ENCODE measurements at places on chromosomes 2 and 18. TPM values are rescaled to one million over a fixed set of nuclear protein-coding genes. Genes with fewer than 3 reads are reported as not detected.
A peak's percentile ranks its signal among the peaks of the same experiment; 100 is the strongest.

GRCh38 chr2:5885451-5886173, 193.4 kb downstream of the SOX11 start:
- no peaks in the 10 kb centered on the region for H3K27me3 ChIP-seq
- no peaks in the 10 kb centered on the region for H3K4me1 ChIP-seq
- no peak for DNase-seq
- H3K27ac ChIP-seq = no peak overlapping the region
- H3K4me3 ChIP-seq = no peak overlapping the region

DNA sequence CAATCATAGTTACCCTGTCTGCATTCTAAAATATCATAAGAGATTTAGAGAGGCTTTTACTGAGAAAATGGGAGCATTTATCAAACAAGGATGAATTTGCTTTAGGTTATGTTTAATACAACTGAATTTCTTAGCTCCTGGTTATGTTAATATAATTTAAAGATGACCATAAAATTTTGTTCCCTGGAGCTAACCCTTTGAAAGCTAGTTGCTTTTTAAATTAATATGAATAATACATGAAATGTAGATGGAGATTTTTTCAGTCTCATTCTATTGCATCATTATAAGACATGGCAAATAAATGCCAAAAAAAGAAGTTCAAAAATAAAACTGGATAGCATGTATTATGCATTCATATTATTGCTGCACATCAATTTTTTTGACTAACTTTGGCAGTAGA, 344.1 kb upstream of the NXPH2 start:
- H3K4me3 ChIP-seq = no peak overlapping the region
- H3K27ac ChIP-seq = no peak overlapping the region
- no peaks in the 10 kb centered on the region for H3K4me1 ChIP-seq
- H3K27me3 ChIP-seq = no peaks in the 10 kb centered on the region
- H3K36me3 ChIP-seq = no peaks in the 10 kb centered on the region
- DNase-seq = no peak

GRCh38 chr18:51506811-51507210, 309.3 kb upstream of the MEX3C start:
- no peaks in the 10 kb centered on the region for H3K27me3 ChIP-seq
- H3K4me1 ChIP-seq = no peaks in the 10 kb centered on the region
- no peaks in the 10 kb centered on the region for H3K36me3 ChIP-seq
- H3K4me3 ChIP-seq = no peak overlapping the region

Gene SLC11A1
- total RNA-seq = 1.7 TPM

GRCh38 chr2:60530660-60531281, 22.7 kb downstream of the BCL11A start:
- H3K4me3 ChIP-seq = no peak overlapping the region
- no peak for DNase-seq
- peaks cover 58% of the 10 kb centered on the region for H3K27me3 ChIP-seq
- H3K36me3 ChIP-seq = no peaks in the 10 kb centered on the region

- H3K36me3 ChIP-seq = peaks cover 9% of the 10 kb centered on the region
- peaks cover 11% of the 10 kb centered on the region for H3K4me1 ChIP-seq
- peak overlapping the region; percentile 77 for H3K4me3 ChIP-seq
- peaks cover 4% of the 10 kb centered on the region for H3K27me3 ChIP-seq
- peak overlapping the region; percentile 31 for H3K27ac ChIP-seq
Observed at GRCh38 chr18:50268022-50268747, 1.9 kb upstream of the CFAP53 start.

- H3K27me3 ChIP-seq = peaks cover 21% of the 10 kb centered on the region
- DNase-seq = no peak
- no peak overlapping the region for H3K4me3 ChIP-seq
- H3K4me1 ChIP-seq = peaks cover 18% of the 10 kb centered on the region
- H3K27ac ChIP-seq = no peak overlapping the region
Observed at GRCh38 chr2:109318949-109319342, 189.9 kb downstream of the SH3RF3 start.

DNA sequence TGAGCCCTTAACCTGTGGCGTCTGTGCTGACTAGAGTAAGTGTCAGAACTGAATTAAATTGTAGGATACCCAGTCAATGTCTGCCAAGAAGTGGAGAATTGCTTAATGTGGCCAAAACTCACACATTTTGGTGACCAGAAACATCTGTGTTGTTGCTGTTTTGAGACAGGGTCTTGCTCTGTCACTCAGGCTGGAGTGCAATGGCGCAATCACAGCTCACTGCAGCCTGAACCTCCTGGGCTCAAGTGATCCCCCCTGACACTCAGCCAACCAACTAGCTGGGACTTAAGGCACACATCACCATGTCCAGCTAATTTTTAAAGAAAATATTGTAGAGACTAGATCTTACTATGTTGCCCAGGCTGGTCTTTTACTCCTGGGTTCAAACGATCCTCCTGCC, 34.4 kb upstream of the RTN4 start:
- peaks cover 3% of the 10 kb centered on the region for H3K27me3 ChIP-seq

DNA sequence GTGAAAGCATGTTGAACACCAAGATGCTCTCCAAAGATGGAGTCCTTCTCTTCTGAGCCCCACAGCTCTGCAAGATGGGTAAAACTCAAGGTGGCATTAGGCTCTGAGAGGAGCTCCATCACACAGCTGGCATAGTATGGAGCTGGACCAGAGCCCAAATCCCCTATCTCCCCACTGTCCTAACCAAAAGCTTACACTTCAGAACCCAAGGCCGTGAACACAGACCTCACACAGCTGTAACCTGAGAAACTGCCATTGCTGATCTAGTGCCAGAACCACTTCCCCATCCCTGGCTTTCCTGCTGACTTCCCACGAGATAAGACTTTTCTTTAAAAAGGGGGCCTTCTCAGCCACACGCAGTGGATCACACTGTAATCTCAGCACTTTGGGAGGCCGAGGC, 25.0 kb downstream of the TTC32 start:
- no peaks in the 10 kb centered on the region for H3K27me3 ChIP-seq
- DNase-seq = no peak
- H3K27ac ChIP-seq = no peak overlapping the region

- no peak overlapping the region for H3K27ac ChIP-seq
- H3K4me1 ChIP-seq = no peaks in the 10 kb centered on the region
- DNase-seq = no peak
- H3K4me3 ChIP-seq = no peak overlapping the region
Observed at GRCh38 chr2:175628243-175628642, 373.8 kb downstream of the LNPK start.

DNA sequence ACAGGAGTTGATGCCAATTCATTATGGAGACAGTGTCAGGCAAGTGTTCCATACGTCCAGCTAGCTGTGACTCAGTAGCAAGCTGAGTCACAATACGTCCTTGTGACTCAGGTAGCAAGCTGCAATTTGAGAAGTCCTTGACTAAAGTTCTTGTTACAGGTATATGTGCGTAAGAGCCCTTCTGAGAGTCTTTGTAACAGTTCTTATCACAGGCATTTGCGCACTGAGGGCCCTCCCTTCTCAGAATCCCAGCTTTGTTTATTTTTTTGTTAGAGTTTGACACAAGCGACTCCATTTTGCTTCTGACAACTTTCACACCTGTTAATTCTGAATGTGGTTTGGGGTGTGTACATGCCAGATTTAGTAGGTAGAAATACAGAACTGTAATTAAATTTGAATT, 20.1 kb upstream of the ACMSD start:
- H3K4me1 ChIP-seq = no peaks in the 10 kb centered on the region
- peaks cover 2% of the 10 kb centered on the region for H3K27me3 ChIP-seq
- H3K4me3 ChIP-seq = no peak overlapping the region
- no peak overlapping the region for H3K27ac ChIP-seq

DNA sequence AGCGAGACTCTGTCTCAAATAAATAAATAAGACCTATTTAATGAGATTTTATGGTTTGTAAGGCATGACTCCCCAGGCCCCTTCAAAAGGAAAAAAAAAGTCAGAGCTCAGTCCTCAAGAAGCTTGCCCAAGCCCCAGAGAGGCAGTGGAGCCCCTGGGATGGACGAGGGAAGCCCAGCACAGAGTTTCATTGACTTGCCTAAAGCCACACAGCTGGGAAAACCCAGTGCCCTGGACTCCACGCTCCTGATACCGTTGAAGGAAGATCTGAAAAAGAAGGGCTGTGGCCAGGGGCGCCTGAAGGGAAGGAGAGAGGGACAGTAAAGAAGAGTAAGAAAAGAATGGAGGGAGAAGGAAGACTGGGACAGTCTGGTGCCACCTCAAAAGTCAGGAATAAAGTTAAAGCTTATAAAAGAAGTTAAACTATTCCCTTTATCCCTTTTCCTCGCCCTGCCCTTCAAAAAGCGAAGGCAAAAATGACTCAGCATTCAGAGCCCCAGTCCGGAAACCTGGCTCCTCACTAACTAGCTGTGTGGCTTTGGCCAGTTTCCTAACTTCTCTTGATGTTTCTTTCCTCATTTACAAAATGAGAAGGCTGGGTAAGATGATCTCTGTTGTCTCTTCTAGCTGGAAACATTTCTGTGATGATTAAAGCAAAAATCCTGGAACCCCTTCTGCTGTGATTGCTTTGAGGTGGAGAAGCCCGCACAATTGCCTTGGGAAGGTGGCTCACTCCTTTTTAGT, 46.7 kb downstream of the LYPD1 start:
- H3K36me3 ChIP-seq = no peaks in the 10 kb centered on the region
- no peak overlapping the region for H3K27ac ChIP-seq
- DNase-seq = no peak
- no peaks in the 10 kb centered on the region for H3K4me1 ChIP-seq
- no peak overlapping the region for H3K4me3 ChIP-seq

Gene HOXD9
- not detected for total RNA-seq

DNA sequence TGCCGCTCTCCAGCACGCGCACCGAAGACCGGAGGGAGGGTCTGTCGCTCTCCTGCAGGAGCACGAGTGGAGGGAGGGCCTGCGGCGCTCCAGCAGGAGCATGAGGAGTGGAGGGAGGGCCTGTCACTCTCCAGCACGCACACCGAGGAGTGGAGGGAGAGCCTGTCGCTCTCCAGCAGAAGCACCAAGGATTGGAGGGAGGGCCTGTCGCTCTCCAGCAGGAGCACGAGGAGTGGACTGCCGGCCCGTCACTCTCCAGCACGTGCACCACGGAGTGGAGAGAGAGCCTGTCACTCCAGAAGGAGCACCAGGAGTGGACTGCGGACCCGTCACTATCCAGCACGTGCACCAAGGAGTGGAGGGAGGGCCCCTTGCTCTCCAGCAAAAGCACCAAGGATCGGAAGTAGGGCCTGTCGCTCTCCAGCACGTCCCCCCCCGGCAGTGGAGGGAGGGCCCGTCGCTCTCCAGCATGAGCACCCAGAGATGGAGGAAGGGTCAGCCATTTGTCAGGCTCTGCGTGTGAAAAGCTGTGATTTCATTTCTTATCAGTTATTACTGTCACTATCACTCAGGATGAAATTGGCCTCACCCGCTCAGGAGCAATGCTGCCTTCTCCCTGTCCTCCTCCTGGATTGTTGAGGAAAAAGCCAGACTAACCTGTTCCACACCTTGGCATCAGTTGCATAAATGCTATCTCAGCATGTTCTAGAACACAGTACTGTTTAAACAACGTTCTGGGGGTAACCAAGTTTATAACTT, 35.9 kb downstream of the ADI1 start:
- H3K36me3 ChIP-seq = peaks cover 7% of the 10 kb centered on the region
- no peak overlapping the region for H3K4me3 ChIP-seq
- DNase-seq = no peak
- H3K27me3 ChIP-seq = no peaks in the 10 kb centered on the region
- H3K4me1 ChIP-seq = peaks cover 5% of the 10 kb centered on the region

Gene AOX1
- total RNA-seq = not detected

Gene EML6
- total RNA-seq = 2.4 TPM

GRCh38 chr2:54624591-54625071, 98.8 kb upstream of the EML6 start:
- peaks cover 2% of the 10 kb centered on the region for H3K4me1 ChIP-seq
- no peak overlapping the region for H3K4me3 ChIP-seq
- peaks cover 51% of the 10 kb centered on the region for H3K36me3 ChIP-seq
- no peaks in the 10 kb centered on the region for H3K27me3 ChIP-seq

GRCh38 chr2:64165706-64166105, 21.5 kb upstream of the PELI1 start:
- no peak for DNase-seq
- H3K36me3 ChIP-seq = no peaks in the 10 kb centered on the region
- H3K4me1 ChIP-seq = no peaks in the 10 kb centered on the region
- no peak overlapping the region for H3K27ac ChIP-seq

- no peaks in the 10 kb centered on the region for H3K27me3 ChIP-seq
- DNase-seq = no peak
- H3K27ac ChIP-seq = peak overlapping the region; percentile 96
Observed at GRCh38 chr2:173963323-173963816, 1.8 kb downstream of the SP3 start.

DNA sequence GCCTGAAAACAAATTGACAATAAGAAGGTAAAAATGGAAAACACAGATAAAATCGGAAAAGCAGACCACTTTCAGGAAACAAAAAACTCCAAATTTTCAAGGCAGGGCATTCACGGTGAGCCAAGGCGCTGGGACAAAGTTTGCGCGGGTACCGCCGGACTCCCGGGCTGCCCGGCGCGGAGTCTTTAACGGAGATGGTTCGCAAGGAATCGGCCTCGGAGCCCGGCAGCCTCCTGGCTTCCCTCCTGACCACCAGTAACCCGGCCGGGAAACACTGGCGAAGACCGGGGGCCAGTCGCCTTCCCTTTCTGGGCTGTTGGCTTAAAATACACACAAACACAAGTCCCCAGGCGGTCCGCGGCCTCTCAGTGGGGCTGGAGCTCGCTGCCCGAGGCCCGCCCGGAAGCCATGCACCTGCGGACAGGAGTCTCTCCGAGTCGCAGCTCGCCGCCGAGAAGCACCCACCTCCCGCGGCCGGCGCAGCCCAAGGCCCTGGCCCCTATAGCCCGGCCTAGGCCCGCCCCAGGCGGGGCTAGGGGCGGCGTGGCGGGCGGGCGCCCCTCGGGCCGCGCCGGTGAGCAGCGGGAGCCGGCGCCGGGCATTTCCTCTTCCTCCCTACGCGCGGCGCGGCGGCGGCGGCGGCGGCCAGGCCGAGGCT, 622 bp upstream of the KCMF1 start:
- peaks cover 31% of the 10 kb centered on the region for H3K4me1 ChIP-seq
- peak overlapping the region; percentile 99 for H3K4me3 ChIP-seq
- H3K27ac ChIP-seq = peak overlapping the region; percentile 100
- peaks cover 27% of the 10 kb centered on the region for H3K36me3 ChIP-seq
- no peaks in the 10 kb centered on the region for H3K27me3 ChIP-seq

GRCh38 chr2:27870724-27871123, 19.5 kb downstream of the RBKS start:
- no peak overlapping the region for H3K27ac ChIP-seq
- H3K36me3 ChIP-seq = peaks cover 15% of the 10 kb centered on the region
- peaks cover 3% of the 10 kb centered on the region for H3K27me3 ChIP-seq
- DNase-seq = no peak
- peaks cover 8% of the 10 kb centered on the region for H3K4me1 ChIP-seq

- no peaks in the 10 kb centered on the region for H3K36me3 ChIP-seq
- peaks cover 18% of the 10 kb centered on the region for H3K27me3 ChIP-seq
Observed at GRCh38 chr2:190396271-190396670, 11.9 kb upstream of the MFSD6 start.

DNA sequence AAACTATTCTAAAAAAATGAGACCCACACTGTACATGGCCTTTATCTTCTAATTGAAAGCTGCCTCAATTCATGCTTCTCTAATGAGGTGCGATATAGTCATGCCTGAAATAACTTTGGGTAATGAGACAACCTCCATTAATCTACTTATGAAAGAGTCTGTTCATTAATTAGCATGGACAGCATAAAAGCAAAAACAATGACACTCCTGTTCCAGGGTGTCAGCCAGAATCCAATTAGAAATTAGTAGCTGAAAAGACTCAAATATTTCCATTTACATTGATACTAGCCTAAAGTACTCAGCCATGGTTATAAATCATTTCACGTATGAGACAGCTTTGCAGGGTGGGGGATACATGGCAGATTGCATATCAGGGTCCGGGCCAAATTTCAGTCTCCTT, 288.7 kb downstream of the AKAIN1 start:
- no peaks in the 10 kb centered on the region for H3K27me3 ChIP-seq
- no peak overlapping the region for H3K27ac ChIP-seq
- no peak for DNase-seq
- no peaks in the 10 kb centered on the region for H3K36me3 ChIP-seq
- no peaks in the 10 kb centered on the region for H3K4me1 ChIP-seq

Gene IL36G
- not detected for total RNA-seq
